ENCODE measurements at places on chromosomes 4 and X. TPM values are rescaled to one million over a fixed set of nuclear protein-coding genes. Genes with fewer than 3 reads are reported as not detected.
A peak's percentile ranks its signal among the peaks of the same experiment; 100 is the strongest.

GRCh38 chr4:40846532-40846931 lies 96.8 kb downstream of the NSUN7 start:
- H3K4me1 ChIP-seq: peaks cover 2% of the 10 kb centered on the region
- peaks cover 4% of the 10 kb centered on the region for H3K36me3 ChIP-seq
- no peak overlapping the region for H3K27ac ChIP-seq
- H3K27me3 ChIP-seq: no peaks in the 10 kb centered on the region
- no peak for DNase-seq
- no peak overlapping the region for H3K4me3 ChIP-seq

The NDNF gene
- total RNA-seq: 0.17 TPM

DNA sequence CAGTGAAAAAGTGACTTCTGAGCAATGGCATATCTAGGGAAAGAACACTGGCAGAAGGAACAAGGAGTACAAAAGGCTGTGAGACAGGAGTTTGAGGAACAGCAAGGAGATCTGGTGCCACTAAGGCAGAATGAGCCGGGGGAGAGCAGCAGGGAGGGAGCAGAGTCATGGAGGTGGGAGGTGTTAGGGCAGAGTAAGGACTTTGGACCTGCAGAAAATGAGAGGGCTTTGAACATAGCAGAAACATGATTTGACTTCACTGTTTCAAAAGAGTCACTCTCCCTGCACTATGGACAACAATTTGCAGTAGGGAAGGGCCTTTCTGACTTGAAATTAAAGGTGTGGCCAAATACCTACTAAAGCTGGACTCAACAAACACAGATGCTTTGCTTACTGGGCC lies 356.2 kb downstream of the ADGRL3 start:
- DNase-seq: no peak
- no peaks in the 10 kb centered on the region for H3K36me3 ChIP-seq
- no peaks in the 10 kb centered on the region for H3K27me3 ChIP-seq
- no peak overlapping the region for H3K4me3 ChIP-seq

- H3K4me3 ChIP-seq: no peak overlapping the region
- no peaks in the 10 kb centered on the region for H3K27me3 ChIP-seq
- no peaks in the 10 kb centered on the region for H3K4me1 ChIP-seq
- H3K27ac ChIP-seq: no peak overlapping the region
- DNase-seq: peak; percentile 13
- no peaks in the 10 kb centered on the region for H3K36me3 ChIP-seq
Observed at GRCh38 chr4:7390906-7391636, 43.7 kb downstream of the PSAPL1 start.

GRCh38 chrX:129938081-129938480 lies 32.1 kb downstream of the UTP14A start:
- H3K27ac ChIP-seq: no peak overlapping the region
- DNase-seq: peak; percentile 29
- H3K27me3 ChIP-seq: peaks cover 44% of the 10 kb centered on the region
- H3K4me1 ChIP-seq: peaks cover 2% of the 10 kb centered on the region
- peak overlapping the region; percentile 12 for H3K4me3 ChIP-seq
- peaks cover 1% of the 10 kb centered on the region for H3K36me3 ChIP-seq

DNA sequence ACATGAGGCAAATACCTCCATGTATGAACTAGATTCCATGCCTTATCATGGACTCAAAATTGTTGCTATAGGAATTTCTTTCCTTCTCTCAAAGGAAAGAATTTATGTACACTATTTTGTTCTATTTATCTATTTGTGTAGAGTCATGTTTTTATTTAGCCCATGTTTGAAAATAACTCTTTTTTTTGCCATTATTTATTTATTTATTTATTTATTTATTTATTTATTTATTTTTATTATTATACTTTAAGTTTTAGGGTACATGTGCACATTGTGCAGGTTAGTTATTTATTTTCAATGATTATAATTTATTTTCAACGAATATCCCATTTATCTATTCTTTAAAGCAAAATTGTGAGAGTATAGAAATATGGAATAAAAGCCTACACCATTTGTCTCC lies 177.9 kb downstream of the MAGEE1 start:
- H3K36me3 ChIP-seq: peaks cover 7% of the 10 kb centered on the region
- DNase-seq: no peak
- no peaks in the 10 kb centered on the region for H3K4me1 ChIP-seq

DNA sequence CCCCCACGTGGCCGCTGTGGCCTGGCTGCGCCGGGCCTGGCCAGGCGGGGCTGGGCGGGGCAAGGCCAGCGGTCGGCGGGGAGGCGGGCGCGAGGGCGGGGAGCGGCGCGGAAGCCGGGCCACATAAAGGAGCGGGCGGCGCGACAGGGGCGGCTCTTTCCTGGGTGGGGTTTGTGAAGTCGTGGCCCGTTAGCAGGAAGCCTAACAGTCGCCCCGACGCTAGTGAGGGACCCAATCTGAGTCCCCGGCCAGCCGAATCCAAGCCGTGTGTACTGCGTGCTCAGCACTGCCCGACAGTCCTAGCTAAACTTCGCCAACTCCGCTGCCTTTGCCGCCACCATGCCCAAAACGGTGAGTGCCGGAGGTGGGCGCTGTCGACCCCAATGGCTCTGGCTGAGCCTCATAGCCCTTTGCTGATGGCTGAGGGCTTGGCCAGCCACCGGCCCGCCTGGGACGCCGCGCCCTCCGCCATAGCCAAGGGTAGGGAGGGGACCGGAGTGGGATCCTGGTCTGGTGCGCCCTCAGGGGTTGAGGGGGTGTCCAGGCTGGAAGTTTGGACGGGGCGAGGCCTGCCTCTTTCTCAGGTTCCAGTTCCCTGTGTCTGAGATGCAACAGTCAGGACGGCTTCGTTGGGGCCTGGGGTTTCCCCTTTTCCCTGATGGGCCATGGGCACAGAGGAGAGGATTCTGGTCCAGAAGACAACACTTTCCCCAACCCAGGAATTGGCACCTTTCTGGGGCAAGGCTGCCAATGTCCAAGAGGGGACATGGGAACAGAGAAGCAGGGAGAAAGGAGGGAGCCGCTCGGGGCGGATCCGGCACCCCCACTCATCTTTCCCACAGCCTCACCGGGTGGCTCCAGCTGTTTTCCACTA lies at the start of gene MSN:
TSS of gene MSN (plus strand) at position 152 of the 874 bp plus-strand sequence. CDS start at position 340, 188 bp downstream.
- H3K4me3 ChIP-seq: peak within 1 kb of the TSS; percentile 76
- H3K36me3 ChIP-seq: peaks cover 20% of the 10 kb centered on the region
- no peaks in the 10 kb centered on the region for H3K27me3 ChIP-seq
- H3K4me1 ChIP-seq: 0 out of 2 replicates have a peak, but pooled peaks cover 3% of the 10 kb centered on the region

DNA sequence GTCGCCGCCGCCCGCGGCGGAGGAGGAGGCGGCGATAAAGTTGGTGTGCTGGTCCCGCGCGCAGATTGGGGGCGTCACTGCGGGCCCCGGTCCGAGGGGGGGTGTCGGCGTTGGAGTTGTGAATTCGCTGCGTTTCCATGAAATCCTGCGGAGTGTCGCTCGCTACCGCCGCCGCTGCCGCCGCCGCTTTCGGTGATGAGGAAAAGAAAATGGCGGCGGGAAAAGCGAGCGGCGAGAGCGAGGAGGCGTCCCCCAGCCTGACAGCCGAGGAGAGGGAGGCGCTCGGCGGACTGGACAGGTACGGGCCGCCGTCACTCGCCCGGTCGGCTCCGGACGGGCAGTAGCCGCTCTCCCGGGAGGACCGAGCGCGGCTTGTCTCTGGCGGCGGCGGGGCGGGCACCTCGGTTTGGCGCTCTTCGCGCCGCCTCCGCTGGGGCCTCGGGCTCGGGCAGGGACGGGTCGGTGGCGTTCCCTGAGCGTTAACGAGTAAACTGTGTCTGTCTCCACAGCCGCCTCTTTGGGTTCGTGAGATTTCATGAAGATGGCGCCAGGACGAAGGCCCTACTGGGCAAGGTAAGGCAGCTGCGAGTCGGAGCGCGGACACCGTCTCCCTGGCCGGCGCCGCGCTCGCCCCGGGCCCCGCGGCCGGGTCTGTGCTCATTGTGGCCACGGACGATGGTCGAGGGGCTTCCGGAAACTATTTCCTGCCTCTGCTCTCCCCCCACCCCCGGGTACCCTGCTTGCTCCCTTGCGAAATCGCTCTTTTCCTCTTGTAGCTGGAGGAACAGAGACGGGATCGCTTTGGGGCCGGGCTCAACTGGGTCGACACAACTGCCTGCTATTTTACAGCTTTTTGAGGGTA lies 658 bp downstream of the KDM6A start:
- no peaks in the 10 kb centered on the region for H3K4me1 ChIP-seq
- no peaks in the 10 kb centered on the region for H3K27me3 ChIP-seq
- peak overlapping the region; percentile 26 for H3K27ac ChIP-seq

The TREX2 gene
- 1.3 TPM for total RNA-seq

The RNF175 gene
- total RNA-seq: 4.3 TPM

- no peak for DNase-seq
- H3K27me3 ChIP-seq: no peaks in the 10 kb centered on the region
- H3K27ac ChIP-seq: no peak overlapping the region
- H3K36me3 ChIP-seq: no peaks in the 10 kb centered on the region
Observed at GRCh38 chr4:142778430-142778829, 67.7 kb downstream of the INPP4B start.

GRCh38 chr4:151908201-151908600 lies 147.4 kb upstream of the GATB start:
- H3K36me3 ChIP-seq: peaks cover 3% of the 10 kb centered on the region
- no peaks in the 10 kb centered on the region for H3K27me3 ChIP-seq
- H3K4me3 ChIP-seq: no peak overlapping the region

The FGF16 gene
- total RNA-seq: 3.8 TPM

The UGT2B17 gene
- total RNA-seq: not detected

The ERVMER34-1 gene
- total RNA-seq: 15.5 TPM

DNA sequence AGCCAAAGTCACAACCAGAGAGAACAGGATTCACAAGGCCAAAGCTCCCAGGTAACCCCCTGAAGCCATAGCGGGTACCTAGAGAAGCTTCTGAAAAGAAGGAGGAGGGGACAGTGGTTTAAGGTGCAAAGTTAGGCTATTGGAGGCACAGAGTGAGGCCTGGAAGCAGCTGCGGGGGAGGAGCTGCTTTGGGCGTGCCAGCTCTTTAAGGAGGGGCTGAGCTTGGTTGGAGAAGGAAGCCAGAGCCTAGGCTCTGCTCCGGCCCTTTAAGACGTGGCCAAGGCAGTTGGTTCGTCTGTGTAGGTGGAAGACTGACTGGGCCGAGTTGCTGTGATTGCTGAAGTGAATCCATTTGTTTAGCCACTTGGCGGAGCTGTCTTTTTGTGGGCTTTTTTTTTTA lies 1.5 kb downstream of the KLF8 start:
- no peak overlapping the region for H3K27ac ChIP-seq
- DNase-seq: peak; percentile 84
- peaks cover 9% of the 10 kb centered on the region for H3K36me3 ChIP-seq
- H3K4me3 ChIP-seq: peak overlapping the region; percentile 76
- H3K4me1 ChIP-seq: peaks cover 2% of the 10 kb centered on the region

- H3K27ac ChIP-seq: no peak overlapping the region
- no peak overlapping the region for H3K4me3 ChIP-seq
- no peaks in the 10 kb centered on the region for H3K4me1 ChIP-seq
- no peak for DNase-seq
Observed at GRCh38 chr4:123606946-123607542, 210.4 kb downstream of the SPRY1 start.

DNA sequence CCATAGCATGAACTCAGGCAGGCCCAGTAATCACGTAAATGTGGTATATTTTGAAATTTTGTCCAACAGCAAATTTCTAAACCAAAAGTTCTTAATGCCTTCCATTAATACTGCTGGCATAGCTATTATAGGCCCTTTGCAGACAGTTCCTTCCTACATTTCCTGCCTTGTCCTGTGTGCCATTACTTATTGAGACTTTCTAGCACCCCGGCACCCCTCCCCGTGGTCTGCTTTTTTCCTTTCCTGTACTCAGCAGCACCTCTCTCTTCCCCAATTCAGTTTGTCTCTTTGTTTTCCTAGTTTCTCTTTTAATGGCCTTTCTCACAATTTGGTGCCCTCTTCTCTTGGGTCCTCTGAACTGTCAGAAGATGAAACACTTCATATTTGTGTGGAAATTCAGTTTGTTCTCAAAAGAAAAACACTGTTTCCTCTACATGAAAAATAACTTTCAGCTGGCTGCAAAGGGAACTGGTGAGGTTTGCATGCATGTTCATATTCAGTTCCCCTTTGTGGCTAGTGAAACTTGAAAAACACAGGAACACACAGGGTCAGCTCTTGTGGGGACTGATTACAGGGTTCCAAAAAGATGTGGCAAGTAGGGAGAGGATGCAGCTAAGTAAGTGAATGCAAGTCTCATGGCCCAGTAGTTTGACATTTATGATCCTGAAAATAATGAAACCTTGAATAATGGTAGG lies 17.1 kb downstream of the GPR34 start:
- no peak overlapping the region for H3K4me3 ChIP-seq
- no peak overlapping the region for H3K27ac ChIP-seq
- no peaks in the 10 kb centered on the region for H3K27me3 ChIP-seq
- peaks cover 10% of the 10 kb centered on the region for H3K4me1 ChIP-seq
- H3K36me3 ChIP-seq: peaks cover 5% of the 10 kb centered on the region

- no peaks in the 10 kb centered on the region for H3K36me3 ChIP-seq
- no peak for DNase-seq
- no peak overlapping the region for H3K27ac ChIP-seq
- no peaks in the 10 kb centered on the region for H3K27me3 ChIP-seq
- no peaks in the 10 kb centered on the region for H3K4me1 ChIP-seq
- no peak overlapping the region for H3K4me3 ChIP-seq
Observed at GRCh38 chr4:57055886-57056285, 54.3 kb downstream of the IGFBP7 start.

The MGAT4D gene
- total RNA-seq: not detected

DNA sequence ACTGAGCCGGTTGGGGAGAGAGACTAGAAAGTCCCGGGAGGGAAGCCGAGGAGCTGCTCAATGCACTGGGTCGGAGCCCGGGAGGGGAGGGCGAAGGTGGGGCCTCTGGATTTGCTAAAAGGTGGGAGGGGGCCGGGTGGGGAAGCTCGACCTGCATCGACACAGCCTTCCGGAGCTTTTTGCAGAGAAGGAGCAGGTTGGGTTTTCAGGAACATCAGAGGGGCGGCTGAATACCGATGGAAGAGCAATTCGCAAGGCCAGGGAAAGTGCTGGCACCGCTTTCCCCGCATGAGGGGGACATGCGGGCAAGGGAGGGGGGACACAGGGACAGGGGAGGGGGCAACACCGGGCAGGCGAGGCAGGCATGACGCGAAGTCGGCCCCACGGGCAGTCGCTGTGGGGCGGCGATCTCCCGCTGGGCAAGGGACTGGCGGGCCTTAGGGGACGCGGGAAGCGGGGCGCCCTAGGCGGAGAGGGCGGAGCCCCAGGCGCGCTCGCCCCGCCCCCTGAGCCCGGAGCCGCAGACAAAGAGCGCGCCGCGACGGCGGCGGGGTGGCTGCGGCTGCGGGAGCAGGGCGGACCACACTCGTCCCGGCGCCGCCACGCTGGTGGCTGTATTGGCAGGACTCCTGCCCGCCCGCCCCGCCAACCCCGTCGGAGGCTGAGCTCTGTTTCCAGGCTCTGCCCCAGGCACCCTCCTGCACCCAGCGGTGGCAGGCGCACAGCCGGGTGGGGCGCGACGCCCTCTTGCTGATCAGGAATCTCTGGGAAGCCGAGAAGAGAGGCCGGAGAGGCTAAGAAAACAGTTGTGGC lies 11.6 kb downstream of the PDZD4 start:
- no peaks in the 10 kb centered on the region for H3K4me1 ChIP-seq
- no peak overlapping the region for H3K27ac ChIP-seq
- DNase-seq: no peak
- peak overlapping the region; percentile 49 for H3K4me3 ChIP-seq
- no peaks in the 10 kb centered on the region for H3K27me3 ChIP-seq
- H3K36me3 ChIP-seq: peaks cover 21% of the 10 kb centered on the region
